ENCODE measurements at places on chromosomes 2 and 18. TPM values are rescaled to one million over a fixed set of nuclear protein-coding genes. Genes with fewer than 3 reads are reported as not detected.

The SLC8A1 gene
- not detected for total RNA-seq

The EPB41L3 gene
- total RNA-seq, result not detected

The LINC00305 gene
- total RNA-seq, result 5.1 TPM

The CIB4 gene
- not detected for total RNA-seq

The IL36B gene
- not detected for total RNA-seq

The SATB2 gene
- total RNA-seq, result 1.7 TPM

The TSGA10 gene
- total RNA-seq, result 9.9 TPM

The SLC23A3 gene
- total RNA-seq, result 2.7 TPM

The REG1B gene
- not detected for total RNA-seq

The EFR3B gene
- total RNA-seq, result 0.58 TPM

The PLEKHH2 gene
- total RNA-seq, result not detected

The ATP6V1B1 gene
- total RNA-seq, result not detected

The EFEMP1 gene
- not detected for total RNA-seq

The KCMF1 gene
- 80.7 TPM for total RNA-seq

The C2orf66 gene
- not detected for total RNA-seq

The METTL5 gene
- total RNA-seq, result 100 TPM

The RIT2 gene
- total RNA-seq, result not detected

The IL36G gene
- not detected for total RNA-seq

The FSHR gene
- total RNA-seq, result not detected

The RTP5 gene
- total RNA-seq, result not detected

The ATF2 gene
- 83.4 TPM for total RNA-seq

The MAL gene
- not detected for total RNA-seq

The NTSR2 gene
- total RNA-seq, result not detected

The KCNG2 gene
- not detected for total RNA-seq

The MERTK gene
- total RNA-seq, result not detected

The GREB1L gene
- total RNA-seq, result not detected

The IL1F10 gene
- not detected for total RNA-seq

The SETBP1 gene
- total RNA-seq, result 3.4 TPM

The CDH7 gene
- 0.14 TPM for total RNA-seq

The UGT1A4 gene
- total RNA-seq, result not detected

The POTEJ gene
- total RNA-seq, result not detected

The IL37 gene
- not detected for total RNA-seq

The NCKAP5 gene
- not detected for total RNA-seq

The SLC9A2 gene
- total RNA-seq, result not detected

All from Karpas-422 (cell line).